ENCODE measurements at places on chromosomes 5 and 9.

DNA sequence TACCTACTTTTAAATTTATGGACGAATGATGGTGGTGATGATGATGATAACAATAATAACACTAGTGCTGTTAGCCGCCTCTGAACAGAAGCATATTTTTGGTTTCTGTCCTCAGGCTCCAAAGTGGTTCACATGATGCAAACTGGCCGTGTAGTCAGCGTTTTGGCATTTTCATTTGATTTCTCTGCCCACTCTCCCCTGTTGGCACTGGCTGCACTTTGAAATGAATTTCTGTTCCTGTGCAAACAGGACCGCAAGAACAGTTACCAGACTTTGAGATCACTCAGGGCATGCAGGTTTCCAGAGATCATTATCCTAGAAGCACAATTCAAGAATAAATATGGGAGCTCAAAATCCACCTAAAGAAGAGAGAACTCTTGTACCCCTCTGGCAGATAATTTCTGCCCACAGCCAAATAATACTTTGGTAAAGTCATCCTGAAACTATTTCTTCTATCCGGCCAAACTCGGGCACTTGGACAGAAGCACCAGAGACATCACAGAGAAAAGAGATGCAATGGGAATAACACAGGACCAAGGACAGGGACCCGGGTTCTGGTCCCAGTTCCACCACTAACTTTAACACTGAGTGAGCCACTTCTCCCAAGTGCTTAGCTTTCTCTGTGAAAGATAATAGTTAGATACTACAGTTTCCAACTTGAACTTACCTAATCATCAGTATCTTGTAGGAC is 201.7 kb upstream of the PTGER4 start:
- DNase-seq, result no peak

DNA sequence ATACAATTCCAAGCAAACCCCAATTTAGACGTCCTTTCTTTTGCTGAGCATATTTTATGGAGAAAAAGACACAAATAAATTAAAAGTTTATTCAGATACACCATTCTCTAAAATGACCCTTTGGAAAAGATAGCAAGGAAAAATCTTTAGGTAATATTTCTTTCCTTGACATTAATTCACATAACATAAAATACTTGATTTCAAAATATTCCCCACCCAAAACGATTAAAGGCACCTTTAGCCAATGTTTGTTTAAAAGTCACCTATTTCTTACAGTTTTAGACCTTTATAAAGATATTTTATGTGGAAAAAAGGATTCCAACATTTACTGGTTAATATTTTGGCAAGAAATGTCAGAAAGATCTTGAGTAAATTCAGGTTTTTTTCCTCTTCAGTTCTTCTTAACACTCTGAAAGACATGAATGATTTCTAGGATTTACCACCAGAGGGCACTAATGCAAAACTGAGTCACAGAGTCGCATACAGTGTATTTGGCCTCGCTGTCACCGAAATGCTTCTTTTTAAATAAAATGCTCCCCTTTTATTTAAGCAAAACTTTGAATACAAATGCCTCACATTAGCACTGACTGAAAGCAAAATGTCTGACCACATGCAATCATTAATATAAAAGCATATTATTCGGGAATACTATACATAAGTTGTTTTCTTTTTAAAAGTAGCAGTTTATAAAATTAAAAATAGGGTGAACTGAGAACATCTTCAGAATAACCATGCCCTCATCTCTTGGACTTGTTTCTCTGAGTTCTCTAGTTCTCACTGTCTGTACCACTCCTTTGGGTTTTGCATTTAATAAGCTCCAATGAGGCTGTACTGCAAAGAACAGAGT is 122.5 kb downstream of the SLC1A3 start:
- peak; percentile 9 for DNase-seq

GRCh38 chr9:14883310-14883944 is 26.8 kb downstream of the FREM1 start:
- no peak for DNase-seq

GRCh38 chr9:69601698-69602097 is 70.5 kb downstream of the APBA1 start:
- DNase-seq, result peak; percentile 23

DNA sequence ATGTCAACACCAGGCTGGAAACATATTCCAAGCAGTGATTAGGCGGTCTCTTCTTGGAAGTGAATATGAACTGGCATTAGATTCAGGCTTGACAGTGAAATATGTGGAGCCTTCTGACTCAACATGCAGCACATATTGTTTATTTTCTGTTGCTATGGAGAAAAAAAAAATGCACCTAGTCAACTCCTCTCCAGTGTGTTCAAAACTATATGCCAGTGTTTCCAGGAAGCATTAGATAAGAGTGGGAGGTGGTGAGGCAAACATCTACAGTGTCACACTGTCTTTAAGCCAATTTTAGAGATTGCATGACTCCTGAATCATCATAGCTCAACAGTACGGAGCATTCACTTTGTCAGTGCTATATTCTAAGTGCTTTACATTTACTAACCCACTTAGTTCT is 117.9 kb downstream of the HCN1 start:
- DNase-seq, result no peak

DNA sequence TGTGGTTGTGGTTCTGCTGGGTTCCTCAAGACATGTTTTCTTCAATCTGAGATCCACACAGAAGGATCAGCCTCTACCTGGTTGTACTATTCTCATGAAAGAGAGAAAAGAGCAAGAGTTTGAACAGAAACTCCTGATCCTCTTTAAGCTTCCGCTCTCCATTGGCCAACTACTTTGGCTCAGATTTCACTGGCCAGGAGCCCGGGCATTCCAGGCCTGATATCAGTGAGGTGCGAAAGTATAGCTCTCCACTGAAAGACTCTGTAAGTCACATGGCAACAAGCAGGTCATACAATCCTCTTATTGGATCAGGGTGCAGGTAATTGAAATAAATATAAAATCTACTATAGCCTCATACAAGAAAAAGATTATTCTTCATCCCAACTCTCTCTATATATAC is 920.5 kb downstream of the TLE4 start:
- no peak for DNase-seq

- DNase-seq, result no peak
Measured at GRCh38 chr5:11224436-11225187, 463.6 kb upstream of the DAP start.
